ENCODE measurements at places on chromosomes 3 and 15.

DNA sequence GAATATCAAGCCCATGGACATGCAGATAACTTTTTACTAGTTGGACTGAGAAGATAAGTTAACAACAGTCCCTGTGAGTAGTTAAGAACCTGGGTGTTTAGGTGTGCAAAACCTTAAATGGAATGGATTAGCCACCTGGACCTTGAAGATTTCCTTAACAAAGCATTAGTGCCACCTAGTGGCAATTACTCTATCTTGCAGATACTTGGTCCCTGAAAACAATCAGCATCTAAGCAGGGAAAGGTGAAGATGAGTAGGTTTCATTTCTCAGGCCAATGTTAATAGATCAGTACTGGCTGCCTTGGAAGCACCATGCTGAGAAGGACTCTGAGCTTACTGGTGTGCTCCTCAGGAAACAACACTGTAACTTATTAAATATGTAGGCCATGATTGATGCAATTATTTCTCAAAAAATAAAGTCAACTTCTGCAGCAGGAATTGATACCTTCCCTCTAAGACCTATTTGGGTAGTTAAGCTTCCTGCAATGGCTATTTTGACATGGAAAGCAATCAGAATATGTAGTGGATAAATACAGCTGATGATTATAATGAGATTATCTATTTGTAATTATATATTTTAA, 329.4 kb downstream of the TBC1D5 start:
- DNase-seq: peak; percentile 38

GRCh38 chr3:46094506-46094905, 67.2 kb upstream of the XCR1 start:
- DNase-seq: no peak

DNA sequence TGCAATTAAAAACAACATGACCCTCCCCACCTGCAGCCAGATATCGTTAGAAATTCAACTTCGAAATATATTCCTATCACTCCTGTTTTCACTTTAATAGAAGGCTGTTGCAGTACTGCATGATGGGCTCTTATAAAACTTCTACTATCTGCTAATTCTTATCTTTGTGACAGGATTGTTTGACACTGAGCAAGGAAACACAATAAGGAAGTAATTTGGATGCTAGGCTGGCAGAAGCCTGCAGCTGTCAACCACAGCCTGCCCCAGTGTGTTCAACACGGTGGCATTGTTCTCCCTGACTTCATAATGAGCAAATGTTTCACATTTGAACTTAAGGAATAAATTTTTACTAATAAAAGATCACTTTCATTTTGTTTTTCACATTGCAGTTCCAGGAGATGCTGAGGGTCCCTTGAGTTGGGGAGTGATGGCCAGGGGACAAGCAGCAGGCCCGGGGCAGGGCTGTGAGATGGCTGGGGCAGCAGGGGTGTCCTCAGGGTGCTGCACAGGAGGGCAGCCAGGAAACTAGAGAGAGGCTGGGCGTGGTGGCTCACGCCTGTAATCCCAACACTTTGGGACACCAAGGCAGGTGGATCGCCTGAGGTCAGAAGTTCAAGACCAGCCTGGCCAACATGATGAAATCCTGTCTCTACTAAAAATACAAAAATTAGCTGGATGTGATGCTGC, 64.8 kb upstream of the SEC61A1 start:
- no peak for DNase-seq

DNA sequence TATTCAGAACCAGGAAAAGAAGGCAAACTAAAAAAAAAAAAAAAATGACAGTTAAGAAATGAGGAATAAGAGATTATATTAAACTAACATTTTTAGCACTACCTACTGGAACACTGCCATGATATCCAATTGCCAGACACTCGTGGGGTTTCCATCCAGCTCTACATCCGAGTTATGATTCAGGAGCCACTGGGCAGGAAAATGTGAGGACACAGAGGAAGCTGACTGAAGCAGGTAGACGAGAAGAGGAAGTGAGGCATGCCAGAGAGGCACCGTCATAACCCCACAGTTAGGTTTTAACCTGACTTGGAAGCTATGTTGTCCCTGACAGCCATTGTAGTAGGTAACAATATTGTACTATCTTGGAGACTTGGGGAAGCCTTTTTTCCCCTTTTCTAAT, 495.0 kb downstream of the NLGN1 start:
- DNase-seq: no peak

- peak; percentile 71 for DNase-seq
These were observed 10.1 kb upstream of the CAMK1 start for GRCh38 chr3:9779721-9780457.

DNA sequence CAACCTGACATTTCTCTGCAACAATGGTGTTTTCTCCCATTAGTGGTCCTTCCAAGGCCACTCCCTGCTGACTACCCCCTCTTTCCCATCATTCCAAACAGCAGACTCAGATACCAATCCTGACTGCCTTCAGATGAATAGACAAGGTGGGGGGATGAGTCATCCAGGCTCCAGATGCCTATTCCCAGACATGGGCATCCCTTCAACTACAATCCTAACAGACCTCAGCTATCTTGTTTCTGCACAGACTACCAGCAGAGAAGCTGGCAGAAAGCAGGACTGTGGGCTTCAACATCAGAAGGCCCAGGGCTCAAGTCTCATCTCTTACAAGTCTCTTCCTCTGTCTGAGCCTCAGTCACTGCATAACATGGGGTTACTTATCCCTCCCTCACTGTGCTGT, 2.2 kb downstream of the RBP1 start:
- no peak for DNase-seq

DNA sequence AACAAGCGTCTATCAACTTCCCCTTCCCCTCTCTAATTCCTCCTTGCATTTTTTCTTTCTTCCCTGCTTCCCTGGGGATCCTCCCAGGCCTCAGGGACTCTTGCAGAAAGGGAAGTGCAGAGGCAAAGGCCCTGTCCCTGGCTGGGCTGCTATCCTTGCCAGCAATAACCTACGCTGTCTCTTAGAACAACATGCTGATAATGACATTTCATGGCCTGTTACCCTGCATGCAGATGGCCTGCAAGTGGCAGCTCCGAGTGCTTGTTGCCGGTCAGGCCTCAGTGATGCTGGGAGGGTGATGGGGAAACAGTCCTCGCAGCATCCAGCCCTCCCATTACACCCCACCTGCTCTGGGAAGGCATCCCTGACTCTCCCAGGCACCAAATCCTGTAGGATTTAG, 167.6 kb downstream of the RAB11A start:
- DNase-seq: no peak

DNA sequence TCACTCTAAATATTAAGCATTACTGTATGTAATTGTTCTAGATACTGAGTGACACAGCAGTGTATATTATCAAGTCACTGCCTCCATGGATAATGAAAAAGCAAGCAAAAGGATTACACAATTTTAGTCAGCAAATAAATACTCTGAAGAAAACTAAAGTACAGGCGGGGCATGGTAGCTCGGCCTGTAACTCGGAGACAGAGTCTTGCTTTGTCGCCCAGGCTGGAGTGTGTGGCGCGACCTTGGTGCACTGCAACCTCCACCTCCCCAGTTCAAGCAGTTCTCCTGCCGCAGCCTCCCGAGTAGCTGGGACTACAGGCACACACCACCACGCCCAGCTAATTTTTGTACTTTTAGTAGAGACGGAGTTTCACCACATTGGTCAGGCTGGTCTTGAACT, 32.7 kb downstream of the RBM6 start:
- no peak for DNase-seq

- no peak for DNase-seq
These were observed 6.3 kb downstream of the INSYN1 start for GRCh38 chr15:73746883-73747282.

DNA sequence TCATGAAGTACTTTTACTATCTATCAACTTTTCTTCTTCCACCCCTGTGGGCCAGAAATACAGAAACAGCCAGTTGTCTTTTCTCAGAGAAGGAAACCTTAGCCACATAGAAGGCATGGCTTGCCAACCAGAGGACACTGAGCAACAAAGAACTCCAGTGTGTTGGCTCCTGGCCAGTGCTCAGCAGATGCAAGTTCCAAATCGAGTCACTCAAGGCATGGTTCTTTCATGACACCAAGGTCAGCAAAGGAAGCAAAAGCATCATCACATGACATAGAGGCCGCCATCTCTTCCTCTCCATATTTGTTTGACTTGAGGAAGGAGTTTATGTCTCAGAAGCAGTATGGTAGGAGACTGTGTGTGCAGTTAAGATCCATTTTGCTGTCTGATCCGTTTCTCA, 92.2 kb downstream of the MYLK start:
- peak; percentile 34 for DNase-seq

DNA sequence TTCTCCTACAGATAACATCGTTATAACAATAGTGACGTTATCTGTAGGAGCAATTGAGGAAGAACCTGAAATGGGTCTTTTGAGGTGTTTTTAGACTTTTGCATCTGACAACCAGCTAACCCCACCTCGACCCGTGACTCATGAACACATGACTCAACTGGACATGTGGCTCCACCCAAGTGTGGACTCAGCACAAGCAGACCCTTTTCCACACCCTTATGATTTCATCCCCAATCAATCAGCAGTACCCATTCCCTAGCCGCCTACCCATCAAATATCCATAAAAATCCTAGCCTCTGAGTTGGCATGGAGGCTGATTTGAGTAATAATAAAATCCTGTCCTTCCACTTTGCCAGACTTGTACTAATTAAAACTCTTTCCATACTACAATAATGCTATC, 255.4 kb downstream of the ARPP21 start:
- no peak for DNase-seq

GRCh38 chr15:62391641-62392262, 226.7 kb upstream of the C2CD4B start:
- DNase-seq: peak; percentile 58

DNA sequence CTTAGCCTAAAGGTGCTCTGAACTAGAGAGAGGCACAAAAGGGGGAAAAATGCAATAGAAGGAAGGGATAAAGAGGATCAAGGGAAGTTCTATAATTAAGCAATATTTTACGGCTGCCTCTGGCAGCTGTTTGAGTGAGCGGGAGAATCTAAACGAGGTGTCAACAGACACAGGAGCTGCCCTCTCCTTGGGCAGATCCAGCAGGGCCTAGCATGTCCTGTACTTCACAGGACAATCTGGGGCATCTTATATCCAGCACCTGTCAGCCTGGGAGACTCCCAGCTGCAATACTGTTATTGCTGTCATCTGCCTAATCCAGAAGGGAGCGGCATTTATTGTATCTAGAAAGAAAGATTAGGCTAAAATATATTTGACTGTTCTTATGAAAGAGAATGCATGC, 68.9 kb downstream of the WWTR1 start:
- DNase-seq: no peak

- DNase-seq: no peak
These were observed 109.3 kb downstream of the SHQ1 start for GRCh38 chr3:72738752-72739530.

- no peak for DNase-seq
These were observed 476.1 kb downstream of the NAALADL2 start for GRCh38 chr3:175335229-175335628.

DNA sequence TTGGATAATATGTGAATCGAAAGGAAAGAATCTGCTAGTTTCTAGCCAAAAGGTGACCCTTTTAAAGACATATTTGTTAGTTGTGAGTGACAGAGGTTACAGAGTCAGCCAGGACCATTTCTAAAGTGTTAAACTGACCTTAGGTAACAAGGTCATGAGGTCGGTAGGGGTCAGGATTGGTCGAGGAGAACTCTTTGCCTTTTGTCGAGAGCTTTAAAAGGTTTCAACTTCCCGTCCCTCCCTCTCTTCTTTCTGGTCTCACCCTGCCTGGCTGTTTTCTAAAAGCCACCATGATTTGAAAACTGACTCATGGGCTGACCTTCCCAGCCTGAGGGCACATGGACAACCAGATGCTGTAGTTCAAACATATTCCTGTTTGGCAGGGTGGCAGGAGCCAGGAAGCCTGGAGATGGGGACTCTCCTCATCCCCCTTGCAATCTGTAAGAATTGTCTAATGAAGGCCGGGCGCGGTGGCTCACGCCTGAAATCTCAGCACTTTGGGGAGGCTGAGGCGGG, 25.8 kb upstream of the PRTG start:
- no peak for DNase-seq

DNA sequence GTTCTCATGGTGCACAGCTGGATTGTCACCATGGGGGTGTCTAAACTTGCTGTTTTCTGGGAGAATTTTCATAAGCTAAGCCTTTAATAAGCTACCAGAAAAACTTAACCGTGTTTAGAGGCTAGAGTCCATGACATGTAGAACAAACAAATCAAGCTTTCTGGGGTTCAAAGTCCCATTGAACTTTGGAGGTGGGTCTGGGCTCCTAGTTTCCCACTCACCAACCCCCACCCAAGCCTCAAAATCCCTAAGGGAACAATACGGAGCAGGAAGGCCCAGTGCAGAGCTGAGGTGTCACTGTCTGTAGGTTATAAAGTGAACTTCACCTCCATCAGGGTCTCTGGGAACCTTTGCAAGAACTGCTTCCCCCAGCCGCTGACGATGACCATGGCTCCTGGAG, 25.5 kb downstream of the RTP1 start:
- no peak for DNase-seq

DNA sequence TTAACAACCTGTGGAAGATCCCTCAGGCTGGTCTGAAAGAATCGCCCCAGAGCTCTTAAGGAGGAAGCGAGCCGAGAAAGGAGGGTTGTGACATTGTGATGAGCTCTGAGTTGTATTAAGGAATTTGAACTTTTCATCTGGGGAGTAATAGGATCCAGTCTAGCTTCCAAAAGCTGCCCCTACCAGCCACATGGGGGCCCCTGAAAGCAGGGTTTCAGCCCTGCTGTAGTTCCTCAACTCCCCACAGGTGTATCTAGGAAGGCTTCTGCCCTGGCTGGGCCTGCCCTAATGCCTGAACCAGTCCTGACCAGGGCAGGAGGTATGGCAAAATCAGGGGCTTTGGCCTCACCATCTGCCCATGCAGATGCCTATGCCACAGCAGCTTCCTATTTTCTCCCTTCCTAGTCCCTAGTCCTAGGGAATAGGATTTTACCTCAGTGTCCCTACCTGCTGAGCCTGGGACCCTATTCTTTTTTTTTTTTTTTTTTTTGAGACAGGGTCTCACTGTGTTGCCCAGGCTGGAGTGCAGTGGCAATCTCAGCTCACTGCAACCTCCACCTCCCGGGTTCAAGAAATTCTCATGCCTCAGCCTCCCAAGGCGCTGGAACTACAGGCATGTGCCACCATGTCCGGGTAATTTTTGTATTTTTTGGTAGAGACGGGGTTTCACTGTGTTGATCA, 5.0 kb upstream of the AP3S2 start:
- DNase-seq: peak; percentile 42

DNA sequence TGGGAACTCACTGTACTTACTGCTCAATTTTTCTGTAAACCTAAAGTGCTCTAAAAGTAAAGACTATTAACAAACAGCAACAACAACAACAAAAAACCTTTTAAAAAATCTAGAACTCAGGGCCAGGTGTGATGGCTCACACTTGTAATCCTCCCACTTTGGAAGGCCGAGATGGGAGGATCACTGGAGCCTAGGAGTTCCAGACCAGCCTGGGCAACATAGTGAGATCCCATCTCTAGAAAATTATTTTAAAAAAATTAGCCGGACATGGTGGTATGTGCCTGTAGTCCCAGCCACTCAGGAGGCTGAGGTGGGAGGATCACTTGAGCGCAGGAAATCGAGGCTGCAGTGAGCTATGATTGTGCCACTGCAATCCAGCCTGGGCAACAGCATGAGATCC, 161.8 kb downstream of the NUP210 start:
- no peak for DNase-seq

Data from Ammon's horn (tissue), 1 donor.